ENCODE measurements at places on chromosomes 11 and 22. TPM values are rescaled to one million over a fixed set of nuclear protein-coding genes. Genes with fewer than 3 reads are reported as not detected.

- H3K27ac ChIP-seq, result peak overlapping the region; percentile 76
- peaks cover 23% of the 10 kb centered on the region for H3K4me1 ChIP-seq
- H3K36me3 ChIP-seq, result peaks cover 6% of the 10 kb centered on the region
- no peak for DNase-seq
- H3K4me3 ChIP-seq, result peak overlapping the region; percentile 79
These were observed 679 bp upstream of the DPP3 start for GRCh38 chr11:66479394-66480116.

- H3K36me3 ChIP-seq, result no peaks in the 10 kb centered on the region
- no peaks in the 10 kb centered on the region for H3K4me1 ChIP-seq
- DNase-seq, result no peak
- H3K4me3 ChIP-seq, result no peak overlapping the region
These were observed 153.0 kb downstream of the BBOX1 start for GRCh38 chr11:27193434-27194225.

DNA sequence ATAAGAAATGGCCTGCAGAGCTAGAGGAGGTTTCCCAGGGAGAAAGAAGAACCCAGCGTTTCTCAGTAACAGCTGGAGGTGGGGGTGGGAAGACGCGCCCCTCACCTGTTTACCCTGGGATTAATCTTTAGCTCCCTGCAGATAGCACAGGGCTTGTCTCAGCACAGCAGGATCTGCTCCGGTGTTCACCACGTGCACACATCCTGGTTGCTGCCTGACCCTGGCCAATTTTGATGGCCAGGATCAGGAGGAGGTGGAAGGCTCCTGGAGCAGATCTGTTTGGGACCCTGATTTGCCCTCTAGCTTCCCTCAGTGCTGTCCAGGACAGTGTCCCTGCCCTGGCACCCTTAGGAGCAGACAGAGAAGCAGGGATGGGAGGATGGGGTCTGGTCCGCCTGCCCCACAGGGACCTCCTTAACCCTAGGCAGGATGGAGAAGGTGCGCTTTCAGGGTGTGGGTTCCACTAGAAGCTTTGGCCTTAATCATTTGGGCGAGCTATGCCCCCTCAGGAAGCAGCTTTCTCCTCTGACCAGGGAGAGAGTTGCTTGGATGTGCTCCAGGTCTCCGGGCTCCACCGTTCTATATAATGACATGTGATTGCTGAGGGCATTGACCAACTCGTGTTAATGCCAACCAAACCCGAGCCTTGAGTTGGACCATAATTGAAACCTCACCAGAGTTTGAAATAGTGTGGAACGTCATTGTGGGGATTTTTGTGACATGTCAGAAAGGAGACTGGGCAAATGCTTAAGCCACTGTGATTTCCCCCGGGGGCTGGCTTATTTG, 19.3 kb downstream of the UPB1 start:
- H3K4me1 ChIP-seq, result no peaks in the 10 kb centered on the region
- DNase-seq, result no peak

OR2AG1 gene
- total RNA-seq, result not detected

- no peaks in the 10 kb centered on the region for H3K36me3 ChIP-seq
- H3K4me1 ChIP-seq, result no peaks in the 10 kb centered on the region
- no peak for DNase-seq
- no peak overlapping the region for H3K4me3 ChIP-seq
- no peak overlapping the region for H3K27ac ChIP-seq
These were observed 6.1 kb upstream of the RNASEH2C start for GRCh38 chr11:65726660-65727059.

ACCS gene
- total RNA-seq, result 77.9 TPM

GRCh38 chr11:18563090-18563730, 25.3 kb downstream of the UEVLD start:
- no peak overlapping the region for H3K4me3 ChIP-seq
- H3K27ac ChIP-seq, result no peak overlapping the region
- H3K36me3 ChIP-seq, result no peaks in the 10 kb centered on the region
- no peak for DNase-seq

ANO1 gene
- total RNA-seq, result not detected

- DNase-seq, result no peak
- no peaks in the 10 kb centered on the region for H3K36me3 ChIP-seq
- peaks cover 40% of the 10 kb centered on the region for H3K4me1 ChIP-seq
- H3K27ac ChIP-seq, result peak overlapping the region; percentile 75
These were observed 57.6 kb downstream of the KCNJ4 start for GRCh38 chr22:38397189-38398085.

- no peaks in the 10 kb centered on the region for H3K4me1 ChIP-seq
- no peak overlapping the region for H3K27ac ChIP-seq
- no peak for DNase-seq
- peaks cover 83% of the 10 kb centered on the region for H3K36me3 ChIP-seq
- H3K4me3 ChIP-seq, result no peak overlapping the region
These were observed 33.0 kb downstream of the SAMM50 start for GRCh38 chr22:43988116-43988820.

PHOX2A gene
- total RNA-seq, result not detected

DNA sequence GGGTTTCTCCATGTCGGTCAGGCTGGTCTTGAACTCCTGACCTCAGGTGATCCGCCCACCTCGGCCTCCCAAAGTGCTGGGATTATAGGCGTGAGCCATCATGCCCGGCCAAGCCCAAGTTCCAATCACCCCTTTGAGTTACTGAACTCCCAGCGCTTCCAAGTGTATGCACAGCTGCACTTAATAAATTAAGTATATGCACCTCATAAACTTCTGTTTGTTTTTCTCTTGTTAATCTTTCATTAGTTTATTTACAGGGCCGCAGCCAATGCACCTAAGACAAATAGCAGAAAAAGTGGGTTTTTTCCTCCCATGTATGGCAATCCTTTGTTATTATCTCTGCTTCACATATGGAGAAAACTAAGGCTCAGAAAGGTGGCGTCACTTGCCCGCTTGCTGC, 21.3 kb downstream of the SYN3 start:
- H3K4me1 ChIP-seq, result no peaks in the 10 kb centered on the region
- no peak for DNase-seq
- H3K36me3 ChIP-seq, result no peaks in the 10 kb centered on the region
- H3K27me3 ChIP-seq, result no peaks in the 10 kb centered on the region
- no peak overlapping the region for H3K27ac ChIP-seq
- no peak overlapping the region for H3K4me3 ChIP-seq

OR5L2 gene
- total RNA-seq, result not detected

- no peaks in the 10 kb centered on the region for H3K36me3 ChIP-seq
- H3K4me3 ChIP-seq, result no peak overlapping the region
- H3K27ac ChIP-seq, result no peak overlapping the region
- H3K4me1 ChIP-seq, result no peaks in the 10 kb centered on the region
These were observed 8.9 kb downstream of the PHLDA2 start for GRCh38 chr11:2920343-2920742.

DNA sequence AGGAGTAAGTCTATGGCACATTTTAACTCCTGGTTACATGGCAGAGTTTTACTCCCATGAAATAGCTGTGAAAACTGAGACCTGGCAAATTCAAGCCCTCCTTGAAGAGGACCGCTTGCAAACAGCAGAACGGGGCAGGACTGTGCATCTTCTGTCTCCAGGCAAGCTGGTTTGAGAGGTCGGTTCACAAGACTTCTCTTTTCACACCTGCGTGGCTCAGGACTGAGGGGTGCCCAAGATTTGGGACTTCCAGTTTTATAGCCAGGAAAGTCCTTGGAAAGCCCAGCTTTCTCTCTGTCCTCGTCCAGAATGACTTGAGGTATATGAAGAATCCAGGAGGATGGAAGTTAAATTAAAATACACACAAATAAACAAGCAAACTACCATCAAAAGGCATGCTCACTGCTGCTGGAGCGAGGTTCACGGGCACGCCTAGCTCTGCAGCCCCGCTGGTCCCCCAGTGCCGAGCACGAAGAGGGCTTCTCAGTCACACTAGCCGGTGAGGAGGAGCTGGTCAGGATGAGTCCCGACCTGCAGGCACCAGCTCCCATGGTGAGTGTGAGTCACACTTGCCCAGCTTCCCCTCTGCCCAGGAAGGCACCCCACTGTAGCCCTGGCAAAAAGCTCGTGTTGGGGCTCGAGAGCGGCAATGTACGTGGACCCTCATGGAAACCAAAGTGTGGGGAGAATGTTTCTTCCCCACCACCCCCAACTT, 1382.4 kb downstream of the BRD1 start:
- H3K27ac ChIP-seq, result no peak overlapping the region
- DNase-seq, result no peak
- H3K4me3 ChIP-seq, result no peak overlapping the region
- no peaks in the 10 kb centered on the region for H3K4me1 ChIP-seq
- H3K27me3 ChIP-seq, result no peaks in the 10 kb centered on the region

GRCh38 chr11:130150790-130151189, 8.8 kb upstream of the ST14 start:
- H3K27ac ChIP-seq, result no peak overlapping the region
- H3K27me3 ChIP-seq, result no peaks in the 10 kb centered on the region
- peaks cover 8% of the 10 kb centered on the region for H3K4me1 ChIP-seq
- H3K36me3 ChIP-seq, result no peaks in the 10 kb centered on the region
- no peak for DNase-seq
- no peak overlapping the region for H3K4me3 ChIP-seq

LMO2 gene
- total RNA-seq, result 1.9 TPM

GRCh38 chr22:41857155-41857859, 24.4 kb downstream of the SREBF2 start:
- H3K27me3 ChIP-seq, result no peaks in the 10 kb centered on the region
- peaks cover 40% of the 10 kb centered on the region for H3K4me1 ChIP-seq
- peak; percentile 84 for DNase-seq
- no peak overlapping the region for H3K27ac ChIP-seq
- H3K36me3 ChIP-seq, result no peaks in the 10 kb centered on the region

DNA sequence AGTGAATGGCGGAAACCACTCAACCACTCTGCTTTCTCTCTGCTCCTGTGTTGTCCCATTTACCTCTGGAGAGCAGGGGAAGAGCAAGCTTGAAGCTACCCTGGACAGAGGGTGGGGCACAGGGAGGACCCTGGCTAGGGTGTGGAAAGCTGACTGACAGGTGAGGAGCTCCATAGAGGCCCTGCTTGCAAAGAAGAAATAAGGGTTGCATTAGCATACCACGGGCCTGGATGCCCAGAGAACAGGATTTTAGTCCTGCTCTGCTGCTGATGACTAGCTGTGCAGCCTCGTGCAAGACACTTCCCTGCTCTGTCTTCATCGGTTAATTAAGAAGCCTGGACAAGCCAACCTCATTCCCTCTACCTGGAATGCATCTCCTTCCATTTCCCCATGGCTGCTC, 135.0 kb downstream of the BUD13 start:
- no peak overlapping the region for H3K27ac ChIP-seq
- DNase-seq, result no peak
- H3K4me3 ChIP-seq, result no peak overlapping the region
- H3K4me1 ChIP-seq, result no peaks in the 10 kb centered on the region
- H3K27me3 ChIP-seq, result no peaks in the 10 kb centered on the region
- H3K36me3 ChIP-seq, result no peaks in the 10 kb centered on the region

- no peak for DNase-seq
- H3K27me3 ChIP-seq, result no peaks in the 10 kb centered on the region
- no peak overlapping the region for H3K4me3 ChIP-seq
- H3K4me1 ChIP-seq, result no peaks in the 10 kb centered on the region
- H3K36me3 ChIP-seq, result peaks cover 24% of the 10 kb centered on the region
These were observed 6.8 kb downstream of the RNF214 start for GRCh38 chr11:117239295-117239694.

DNA sequence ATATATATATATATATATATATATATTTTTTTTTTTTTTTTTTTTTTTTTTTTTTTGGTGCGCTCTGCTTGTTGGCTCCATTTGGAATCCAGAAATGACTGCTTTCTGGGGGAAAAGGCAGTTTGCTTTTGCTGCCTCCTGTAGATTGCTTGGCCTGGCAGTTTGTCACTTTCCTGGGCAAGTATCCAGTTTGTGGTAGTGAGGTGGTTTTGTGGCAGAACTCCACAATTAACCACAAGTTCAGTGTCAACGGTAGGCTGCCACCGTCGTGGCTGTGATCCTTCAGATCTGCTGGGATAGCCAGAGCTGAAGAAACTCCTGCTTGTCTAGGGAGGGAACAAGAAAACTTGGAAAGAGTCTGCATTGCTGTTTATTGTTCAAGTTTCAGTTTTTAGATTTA, 5.0 kb upstream of the PDE3B start:
- peaks cover 74% of the 10 kb centered on the region for H3K4me1 ChIP-seq
- no peak overlapping the region for H3K27ac ChIP-seq
- no peak for DNase-seq
- no peaks in the 10 kb centered on the region for H3K27me3 ChIP-seq
- no peaks in the 10 kb centered on the region for H3K36me3 ChIP-seq

SLCO2B1 gene
- not detected for total RNA-seq

- DNase-seq, result no peak
- no peaks in the 10 kb centered on the region for H3K4me1 ChIP-seq
- H3K27me3 ChIP-seq, result no peaks in the 10 kb centered on the region
- no peaks in the 10 kb centered on the region for H3K36me3 ChIP-seq
These were observed 121.1 kb downstream of the NTM start for GRCh38 chr11:131491503-131491902.

DNA sequence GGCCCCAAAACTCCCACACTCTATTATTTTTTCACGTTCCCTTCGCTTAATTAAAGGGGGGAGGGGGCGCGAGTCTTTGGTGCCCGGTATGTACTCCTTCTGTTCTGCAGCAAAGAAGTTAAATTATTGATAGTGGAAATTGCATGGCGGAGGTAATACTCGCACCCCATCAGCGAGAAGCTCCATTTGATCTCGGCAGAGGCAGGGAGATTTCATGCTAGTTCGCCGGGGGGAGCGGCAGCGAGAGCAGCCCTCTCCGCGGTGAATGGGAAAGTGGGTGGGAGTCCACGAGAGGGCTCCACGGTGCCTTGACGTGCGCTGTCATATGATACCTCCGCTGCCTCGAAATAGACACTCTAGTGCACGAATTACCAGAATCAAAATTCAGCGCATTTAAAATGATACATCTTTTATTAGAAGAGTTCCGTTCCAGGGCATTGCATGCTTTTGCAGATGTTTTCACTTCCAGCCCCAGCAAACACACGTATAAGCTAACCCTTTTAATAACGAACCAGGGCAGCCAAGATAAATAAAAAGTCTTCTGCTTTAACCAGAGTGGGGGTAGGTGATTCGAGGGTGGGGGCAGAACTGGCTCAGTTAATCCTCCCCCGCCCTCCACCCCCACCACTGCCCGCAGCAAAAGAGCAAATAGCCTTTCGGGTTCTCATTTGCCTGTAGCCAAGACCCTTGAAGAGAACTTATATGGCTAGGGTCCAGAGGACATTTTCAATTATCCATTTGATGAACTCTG, 1.3 kb upstream of the BDNF start:
- peaks cover 15% of the 10 kb centered on the region for H3K4me1 ChIP-seq
- H3K4me3 ChIP-seq, result no peak overlapping the region
- no peaks in the 10 kb centered on the region for H3K36me3 ChIP-seq
- DNase-seq, result no peak
- H3K27ac ChIP-seq, result no peak overlapping the region

- no peak overlapping the region for H3K27ac ChIP-seq
- no peaks in the 10 kb centered on the region for H3K27me3 ChIP-seq
- H3K4me1 ChIP-seq, result no peaks in the 10 kb centered on the region
- no peak for DNase-seq
These were observed 480.5 kb downstream of the MIAT start for GRCh38 chr22:27137871-27138337.

- no peaks in the 10 kb centered on the region for H3K27me3 ChIP-seq
- peaks cover 70% of the 10 kb centered on the region for H3K36me3 ChIP-seq
- H3K4me1 ChIP-seq, result peaks cover 19% of the 10 kb centered on the region
- no peak for DNase-seq
- H3K27ac ChIP-seq, result peak overlapping the region; percentile 55
- no peak overlapping the region for H3K4me3 ChIP-seq
These were observed 45.3 kb downstream of the SGSM3 start for GRCh38 chr22:40415531-40416266.
